ENCODE measurements at places on chromosomes 6 and 20. TPM values are rescaled to one million over a fixed set of nuclear protein-coding genes. Genes with fewer than 3 reads are reported as not detected.

ECT2L gene
- total RNA-seq = 0.31 TPM

COL11A2 gene
- 3.4 TPM for total RNA-seq

CYP24A1 gene
- total RNA-seq = not detected

TFAP2D gene
- total RNA-seq = not detected

ABT1 gene
- total RNA-seq = 11.0 TPM

SSTR4 gene
- total RNA-seq = not detected

MUCL3 gene
- total RNA-seq = not detected

RAMACL gene
- 11.9 TPM for total RNA-seq

TMEM242 gene
- 16.9 TPM for total RNA-seq

HLA-DOB gene
- not detected for total RNA-seq

ZBTB9 gene
- total RNA-seq = 8.1 TPM

GNAS gene
- total RNA-seq = 647 TPM

AGER gene
- total RNA-seq = 0.63 TPM

TSHZ2 gene
- 1.9 TPM for total RNA-seq

COX4I2 gene
- not detected for total RNA-seq

TNFRSF21 gene
- 41.9 TPM for total RNA-seq

PSORS1C1 gene
- total RNA-seq = not detected

GJA1 gene
- 17.5 TPM for total RNA-seq

TFAP2B gene
- total RNA-seq = not detected

SH3BGRL2 gene
- 16.0 TPM for total RNA-seq

DLL1 gene
- 18.2 TPM for total RNA-seq

TREML2 gene
- total RNA-seq = not detected

DNMT3B gene
- 11.9 TPM for total RNA-seq

TMEM181 gene
- 58.8 TPM for total RNA-seq

ARMC12 gene
- 0.31 TPM for total RNA-seq

MUC22 gene
- not detected for total RNA-seq

RNF146 gene
- 115 TPM for total RNA-seq

SPDEF gene
- total RNA-seq = not detected

EFHC1 gene
- 52.3 TPM for total RNA-seq

YWHAB gene
- total RNA-seq = 127 TPM

RAB44 gene
- total RNA-seq = not detected

TRIM40 gene
- total RNA-seq = not detected

ETV7 gene
- total RNA-seq = not detected

CTCFL gene
- not detected for total RNA-seq

PPT2 gene
- 17.2 TPM for total RNA-seq

ENPP3 gene
- 0.63 TPM for total RNA-seq

CAP2 gene
- total RNA-seq = 43.2 TPM

STMND1 gene
- total RNA-seq = not detected

FERMT1 gene
- total RNA-seq = 2.8 TPM

ID4 gene
- total RNA-seq = 82.0 TPM

SLC18B1 gene
- 9.7 TPM for total RNA-seq

PI16 gene
- total RNA-seq = not detected

LKAAEAR1 gene
- total RNA-seq = 0.63 TPM

BTBD9 gene
- total RNA-seq = 40.1 TPM

ZNF311 gene
- 8.1 TPM for total RNA-seq

MAPK14 gene
- total RNA-seq = 102 TPM

CLPSL1 gene
- not detected for total RNA-seq

CCN2 gene
- 5.6 TPM for total RNA-seq

SPTLC3 gene
- total RNA-seq = 0.63 TPM

FAM217A gene
- total RNA-seq = not detected

ABCF1 gene
- 24.7 TPM for total RNA-seq

CRISP3 gene
- total RNA-seq = not detected

EYS gene
- total RNA-seq = 1.9 TPM

FAM217B gene
- 29.7 TPM for total RNA-seq

VWA7 gene
- total RNA-seq = 0.31 TPM

DYNLT2 gene
- 4.1 TPM for total RNA-seq

HLA-DQA2 gene
- not detected for total RNA-seq

CNR1 gene
- 344 TPM for total RNA-seq

LEMD2 gene
- 53.2 TPM for total RNA-seq

TFAP2A gene
- not detected for total RNA-seq
